ENCODE measurements at places on chromosomes 7 and 10.
A peak's percentile ranks its signal among the peaks of the same experiment; 100 is the strongest.

- DNase-seq, result peak; percentile 29
Measured at GRCh38 chr7:145692237-145692950, 424.2 kb upstream of the CNTNAP2 start.

DNA sequence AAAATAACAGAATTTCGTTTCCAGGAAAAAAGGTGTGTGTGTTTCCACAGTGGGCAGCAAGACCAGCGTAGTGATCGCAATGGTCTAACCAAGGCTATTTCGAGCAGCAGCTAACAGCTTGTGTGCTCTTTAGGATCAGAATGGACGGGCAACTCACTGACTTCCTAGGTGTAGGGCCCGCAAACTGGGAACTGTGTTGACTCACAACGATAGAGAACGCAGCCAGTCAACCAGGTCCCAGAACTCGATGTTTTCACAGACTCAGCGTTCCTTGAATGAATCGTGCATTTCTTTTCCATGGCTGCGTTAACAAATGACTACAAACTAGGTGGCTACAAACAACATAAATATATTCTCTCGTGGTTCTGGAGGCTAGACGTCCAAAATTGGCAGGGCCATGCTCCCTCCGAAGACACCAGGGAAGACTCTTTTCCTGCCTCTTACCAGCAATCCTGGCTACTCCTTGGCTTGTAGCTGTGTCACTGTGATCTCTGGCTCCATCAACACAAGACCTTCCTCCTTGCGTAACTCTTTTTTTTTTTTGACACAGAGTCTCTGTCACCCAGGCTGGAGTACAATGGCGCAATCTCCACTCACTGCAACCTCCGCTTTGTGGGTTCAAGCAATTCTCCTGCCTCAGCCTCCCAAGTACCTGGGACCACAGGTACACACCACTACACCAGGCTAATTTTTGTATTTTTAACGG is 39.1 kb downstream of the PODXL start:
- no peak for DNase-seq

- DNase-seq, result no peak
Measured at GRCh38 chr7:51227861-51228260, 88.7 kb downstream of the COBL start.

- DNase-seq, result peak; percentile 52
Measured at GRCh38 chr7:50721160-50721559, 61.5 kb downstream of the GRB10 start.

DNA sequence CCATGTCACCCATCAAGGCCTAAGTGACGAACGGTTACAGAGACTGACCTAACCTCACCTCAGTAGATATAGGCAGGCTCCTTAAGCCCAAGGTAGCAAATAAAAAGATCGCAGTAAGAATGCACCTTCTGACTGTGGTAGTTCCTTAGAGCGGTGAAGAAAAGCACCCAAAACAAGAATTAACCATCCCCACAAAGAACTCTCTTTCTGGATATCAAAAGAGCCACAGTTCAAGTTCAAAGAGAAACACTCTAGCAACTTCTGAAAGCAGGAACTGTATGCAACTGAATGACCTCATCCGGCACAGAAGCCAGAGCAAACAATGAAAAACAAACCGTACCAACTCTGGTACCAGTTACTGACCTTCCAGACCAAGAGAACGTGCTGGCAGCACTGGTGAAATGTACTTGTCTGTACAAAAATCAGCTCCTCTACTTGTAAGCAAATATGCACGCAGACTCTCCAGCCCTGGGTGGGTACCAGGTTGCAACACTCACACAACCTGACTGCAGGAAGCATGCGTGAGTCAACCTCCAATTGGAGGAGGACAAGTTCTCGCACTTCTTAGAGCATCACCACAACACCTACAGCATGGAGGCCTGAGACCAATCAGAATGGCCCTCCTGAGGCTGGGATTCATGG is 202.7 kb downstream of the FAM107B start:
- peak; percentile 80 for DNase-seq

Measured in astrocyte of the hippocampus (primary cell).